ENCODE measurements at places on chromosomes 5 and 9.

DNA sequence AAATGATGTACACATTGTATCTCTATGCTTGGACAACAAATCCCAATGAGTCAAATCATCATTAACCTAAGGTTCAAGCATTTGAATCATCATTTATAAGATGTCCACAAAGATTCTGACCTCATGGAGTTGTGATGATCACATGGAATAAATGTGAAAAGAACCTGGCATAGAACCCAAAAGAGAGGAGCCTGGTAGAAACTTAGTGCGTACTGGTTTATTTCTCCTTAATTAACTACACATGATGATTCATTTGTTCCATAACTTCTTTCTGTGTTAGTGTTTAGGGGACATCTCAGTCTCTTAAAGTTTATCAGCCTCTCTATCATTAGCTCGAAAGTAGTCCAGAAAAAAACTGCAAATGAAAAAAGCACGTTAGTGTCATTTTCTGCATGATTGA is 411.6 kb downstream of the BRINP1 start:
- DNase-seq = no peak

DNA sequence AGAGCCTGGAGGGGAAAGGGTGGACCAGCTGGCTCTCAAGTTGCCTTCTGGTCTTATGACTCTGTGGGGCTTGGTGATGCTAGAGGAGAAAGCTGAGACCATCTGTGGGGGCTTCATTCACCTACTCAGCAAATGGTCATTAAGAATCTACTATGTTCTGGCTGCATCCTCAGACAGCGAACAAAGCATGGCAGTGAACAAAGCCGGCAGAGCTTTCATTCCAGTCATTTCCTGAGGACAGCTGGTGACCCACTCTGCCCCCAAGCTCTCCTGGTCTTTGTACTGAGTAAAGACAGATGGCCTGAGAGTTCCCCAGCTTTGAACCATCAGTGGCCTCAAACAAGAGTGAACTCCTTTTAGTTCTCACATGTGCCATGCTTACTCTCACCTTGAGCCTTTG is 48.0 kb downstream of the FGF1 start:
- DNase-seq = no peak

DNA sequence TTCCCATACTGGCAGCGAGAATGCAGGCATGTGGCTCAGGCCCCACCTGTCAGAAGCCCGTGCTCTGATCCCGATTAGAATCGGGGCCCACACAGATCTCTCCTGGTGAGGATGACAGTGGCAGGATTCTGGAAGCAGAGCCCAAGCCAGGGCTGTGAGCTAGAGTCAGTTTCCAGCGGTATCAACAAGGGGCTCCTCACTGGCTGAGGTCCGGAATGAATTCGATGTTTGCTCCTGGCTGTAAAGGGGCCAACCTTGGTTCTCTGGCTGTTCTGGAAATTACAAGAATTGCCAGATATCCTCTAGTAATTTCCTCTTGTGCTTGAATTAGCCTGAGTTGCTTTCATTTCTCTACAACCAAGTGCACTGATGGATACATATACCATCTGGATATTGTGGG is 129.1 kb upstream of the SPRY4 start:
- DNase-seq = no peak

GRCh38 chr5:36723912-36724311 is 117.5 kb downstream of the SLC1A3 start:
- DNase-seq = no peak

DNA sequence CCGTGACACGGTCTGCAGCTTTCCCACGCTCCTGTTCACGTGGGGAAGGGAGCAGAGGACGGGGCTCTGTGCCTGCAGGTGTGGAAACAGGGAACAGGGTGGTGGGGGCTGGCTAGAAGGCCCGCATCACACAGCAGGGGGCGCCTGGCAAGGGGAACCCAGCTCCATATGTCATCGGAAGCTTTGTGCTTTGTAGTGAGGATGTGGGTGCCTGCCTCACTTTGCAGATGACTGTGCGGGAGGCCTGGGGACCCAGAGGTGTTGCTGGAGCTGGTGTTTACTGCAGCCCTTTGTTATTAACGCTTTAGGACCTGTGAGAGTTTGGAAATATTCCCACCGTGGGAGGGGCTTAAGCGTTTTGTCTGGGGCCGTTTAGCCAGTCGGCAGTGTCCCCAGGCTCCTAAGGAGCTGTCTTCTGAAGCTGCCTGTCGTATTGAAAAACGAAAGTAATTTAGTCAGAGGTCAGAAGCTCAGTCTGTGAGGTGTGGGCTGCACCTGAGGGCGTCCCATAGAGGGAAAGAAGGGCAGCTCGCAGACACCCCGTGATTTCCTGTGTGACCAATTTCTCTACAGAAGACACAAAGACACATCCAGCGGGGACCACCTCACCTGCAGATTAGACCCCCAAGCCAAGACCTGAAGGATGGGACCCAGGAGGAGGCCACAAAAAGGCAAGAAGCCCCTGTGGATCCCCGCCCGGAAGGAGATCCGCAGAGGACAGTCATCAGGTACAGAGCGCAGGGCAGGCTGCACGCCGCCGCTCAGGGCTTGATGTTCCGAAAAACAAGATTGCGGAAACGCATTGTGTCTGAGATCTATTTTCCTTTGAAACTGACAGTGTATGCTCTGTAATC is 9.1 kb downstream of the MAN1B1 start:
- no peak for DNase-seq

DNA sequence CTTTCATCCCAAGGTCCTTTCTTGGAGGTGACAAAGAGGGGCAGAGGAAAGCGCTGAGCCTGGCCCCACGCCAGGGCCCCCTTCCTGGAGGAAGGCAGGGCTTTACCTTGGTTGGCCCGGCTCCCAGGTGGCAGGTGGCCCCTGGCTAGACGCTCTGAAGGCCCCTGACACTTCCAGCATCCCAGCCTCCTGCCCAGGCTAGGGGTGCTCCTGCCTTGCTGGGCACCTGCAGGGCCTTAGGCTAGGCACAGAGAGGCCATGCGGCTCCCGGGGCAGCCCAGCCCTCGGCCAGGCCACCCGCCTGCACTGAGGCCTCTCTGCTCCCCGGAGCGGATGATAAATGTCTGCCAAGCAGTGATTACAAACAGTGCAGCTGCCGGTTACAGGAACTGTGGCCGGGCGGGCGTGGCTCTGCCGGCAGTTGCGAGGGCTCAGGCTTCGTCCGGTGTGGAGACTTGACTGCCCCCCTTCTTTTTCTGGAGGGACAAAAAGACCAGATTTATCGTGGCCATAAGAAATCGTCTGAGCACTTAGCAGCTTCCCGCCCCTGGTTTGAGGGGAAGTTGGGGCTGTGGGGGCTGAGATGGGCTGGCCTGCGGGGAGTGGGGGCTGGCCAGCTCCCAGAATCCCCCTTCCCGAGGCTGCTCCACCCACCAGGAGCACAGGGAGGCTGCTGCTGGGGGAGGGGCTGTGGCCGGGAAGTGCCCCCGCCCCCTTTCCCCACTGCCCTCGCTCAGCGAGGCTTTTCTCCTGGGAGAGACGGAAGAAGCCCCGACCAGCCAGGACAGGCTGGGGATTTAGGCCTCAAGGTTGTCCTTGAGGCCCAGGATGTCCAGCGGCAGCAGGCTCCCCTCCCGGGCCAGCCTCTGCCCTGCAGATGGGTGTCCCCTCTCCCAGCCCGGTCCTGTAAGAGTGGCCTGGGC is 31.6 kb upstream of the UBAC1 start:
- DNase-seq = no peak

DNA sequence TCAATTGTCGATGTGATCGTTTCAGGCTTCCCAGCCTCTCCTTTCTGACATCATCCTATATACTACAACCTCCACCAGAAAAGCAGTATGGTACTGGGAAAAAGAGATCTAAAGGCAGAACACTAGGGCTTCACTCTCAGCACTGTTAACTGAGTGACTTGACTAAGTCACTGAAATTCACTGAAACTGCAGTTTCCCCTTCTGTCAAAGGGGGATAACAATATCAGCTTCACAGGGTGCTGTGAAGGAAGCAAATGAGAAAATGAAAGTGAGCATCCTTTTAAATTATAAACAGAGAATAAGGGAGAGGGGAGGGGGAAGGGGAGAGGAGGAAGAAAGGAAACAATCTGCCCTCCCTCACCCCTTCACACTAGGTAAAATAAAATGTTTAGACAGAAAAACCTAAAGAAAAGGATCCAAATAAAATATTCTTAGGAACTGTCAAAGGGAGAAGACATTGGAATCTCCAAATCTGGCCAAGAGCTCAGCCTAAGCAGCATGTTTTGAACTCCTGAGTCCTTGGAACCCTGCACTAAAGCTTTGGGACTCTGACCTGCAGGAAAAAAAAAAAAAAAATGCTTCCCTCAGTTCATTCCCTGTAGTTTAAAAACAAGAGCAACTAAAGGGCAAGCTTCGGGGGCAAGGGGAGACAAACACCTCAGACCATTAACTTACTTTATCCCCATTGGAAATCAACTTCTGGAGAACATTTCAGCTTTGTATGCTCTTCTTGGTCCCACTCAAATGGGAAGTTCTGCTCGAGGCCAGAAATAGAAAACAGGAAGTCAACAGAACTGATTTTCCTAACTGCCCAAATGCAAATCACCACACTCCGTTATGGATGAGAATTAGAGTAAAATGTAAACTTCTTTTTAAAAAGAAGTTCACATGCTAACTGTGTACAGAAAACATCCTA is 178.3 kb downstream of the DEPDC1B start:
- DNase-seq = no peak

DNA sequence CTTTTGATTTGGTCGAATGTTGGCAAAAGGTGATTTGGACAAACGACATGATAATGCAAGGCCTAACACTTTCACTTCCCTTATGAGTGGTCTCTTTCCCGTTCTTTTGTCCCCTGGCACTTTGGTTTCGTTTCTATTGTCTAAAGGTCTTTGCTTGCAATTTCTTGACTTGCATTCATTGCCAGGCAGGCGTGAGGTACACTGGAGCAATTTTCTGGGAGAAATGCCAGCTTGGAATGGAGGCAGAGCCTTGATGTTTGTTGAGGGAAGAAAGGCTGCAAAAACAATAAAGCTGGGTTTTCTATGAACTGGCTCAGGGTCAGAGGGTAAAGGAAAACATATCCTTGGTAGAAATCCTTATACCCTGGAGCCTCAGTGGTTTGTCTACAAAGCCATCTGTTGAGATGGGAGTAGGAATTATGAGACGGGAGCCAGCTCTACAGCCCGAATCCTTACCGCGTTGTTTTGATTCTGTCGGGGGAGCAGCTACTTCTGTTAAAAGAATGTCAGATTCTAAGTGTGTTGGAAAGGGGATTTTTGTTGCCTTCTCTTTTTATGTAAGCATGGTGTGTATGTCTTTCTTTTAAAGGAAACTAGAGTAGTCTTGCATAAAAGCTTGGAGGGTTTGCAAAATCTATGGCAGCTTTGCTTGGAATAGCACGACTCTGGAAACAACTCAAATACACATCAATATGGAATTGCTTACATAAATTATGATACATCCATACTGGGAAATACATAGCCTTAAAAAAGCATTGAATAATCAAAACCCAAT is 158.9 kb downstream of the RMI1 start:
- DNase-seq = peak; percentile 40

- DNase-seq = no peak
Observed at GRCh38 chr9:73133921-73134407, 17.7 kb upstream of the ANXA1 start.

- no peak for DNase-seq
Observed at GRCh38 chr9:18459962-18460584, 13.9 kb upstream of the ADAMTSL1 start.

GRCh38 chr9:3721096-3721495 is 195.3 kb upstream of the RFX3 start:
- no peak for DNase-seq

All from frontal cortex (tissue), 4 donors.